Calu3 (cell line): ENCODE measurements at places on chromosomes 3 and 15. TPM values are rescaled to one million over a fixed set of nuclear protein-coding genes. Genes with fewer than 3 reads are reported as not detected.

ERICH6 gene
- total RNA-seq: 0.29 TPM in 1 of 2 replicates, not detected in the other

NPAP1 gene
- not detected in 2 replicates for total RNA-seq

AQR gene
- total RNA-seq: 14.7 and 15.8 TPM in 2 replicates

CD200R1 gene
- not detected in 2 replicates for total RNA-seq

GRK7 gene
- total RNA-seq: not detected in 2 replicates

PLCB2 gene
- 37.3 and 43.1 TPM in 2 replicates for total RNA-seq

PARP15 gene
- 3.4 and 3.6 TPM in 2 replicates for total RNA-seq

SPATA12 gene
- total RNA-seq: 0.47 and 0.64 TPM in 2 replicates

CALML4 gene
- 17.9 and 24.1 TPM in 2 replicates for total RNA-seq

CLCN2 gene
- 22.9 and 25.3 TPM in 2 replicates for total RNA-seq

ECE2 gene
- total RNA-seq: not detected in 2 replicates

GPR149 gene
- total RNA-seq: not detected in 2 replicates

DHX36 gene
- 127 and 134 TPM in 2 replicates for total RNA-seq

H1-8 gene
- not detected in 2 replicates for total RNA-seq

SCAP gene
- 67.6 and 74.2 TPM in 2 replicates for total RNA-seq
